ENCODE measurements at places on chromosomes 12 and 14. TPM values are rescaled to one million over a fixed set of nuclear protein-coding genes. Genes with fewer than 3 reads are reported as not detected.

The MAP1LC3B2 gene
- total RNA-seq = 0.98 TPM

The DAO gene
- total RNA-seq = not detected

The HOXC6 gene
- total RNA-seq = 4.1 TPM

The GNG2 gene
- 15.1 TPM for total RNA-seq

The TRHDE gene
- total RNA-seq = 2.2 TPM

The C12orf60 gene
- 2.3 TPM for total RNA-seq

The DAAM1 gene
- 64.2 TPM for total RNA-seq

The GEMIN2 gene
- 16.0 TPM for total RNA-seq

The HOXC9 gene
- 3.8 TPM for total RNA-seq

The LRRC9 gene
- 0.16 TPM for total RNA-seq

The RAB3IP gene
- 12.5 TPM for total RNA-seq

The SLC22A17 gene
- total RNA-seq = 53.7 TPM

The WNT1 gene
- not detected for total RNA-seq

The SOS2 gene
- 35.7 TPM for total RNA-seq

The GNPTAB gene
- 37.4 TPM for total RNA-seq

Data from breast epithelium (tissue), 4 donors.